ENCODE measurements at places on chromosomes 6 and 20.

GRCh38 chr6:14068133-14068532 lies 49.4 kb upstream of the CD83 start:
- DNase-seq: no peak

DNA sequence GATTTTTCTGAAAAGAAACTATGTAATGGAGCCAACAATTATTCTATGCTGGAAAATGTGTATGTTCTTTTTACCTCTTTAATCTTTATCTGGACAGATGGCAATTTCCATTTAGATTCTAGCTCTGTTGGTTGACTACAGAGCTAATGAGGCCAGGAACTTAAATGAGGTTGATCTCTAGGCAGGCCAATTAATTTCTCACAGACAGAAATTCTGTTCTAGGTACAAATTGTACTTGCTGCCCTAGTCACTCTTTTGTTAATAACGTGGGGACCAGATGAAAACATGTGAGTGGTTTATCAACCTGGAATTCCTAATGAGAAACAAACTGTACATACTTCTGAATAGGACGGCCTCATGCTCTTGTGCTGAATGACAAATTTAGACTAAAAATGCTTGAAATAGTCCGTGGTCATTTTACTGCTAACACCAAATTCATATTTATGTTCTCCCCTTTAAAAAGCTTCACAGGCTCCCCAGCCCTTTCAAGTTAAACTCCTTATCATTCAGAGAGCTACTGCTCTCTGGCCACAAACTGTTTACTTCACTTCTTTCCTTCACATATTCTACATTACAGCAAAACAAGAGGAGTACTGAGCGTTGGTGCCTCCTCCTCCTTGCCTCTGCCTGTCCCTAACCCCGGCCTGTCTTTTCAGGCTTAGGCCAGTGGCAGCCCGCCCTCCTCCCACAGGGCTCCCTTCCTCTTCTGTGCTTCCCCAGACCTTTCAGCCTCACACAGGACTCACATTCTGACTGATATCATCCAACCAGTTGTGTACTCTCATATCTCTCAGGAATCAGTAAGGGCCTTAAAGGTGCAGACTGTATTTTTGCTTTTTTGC lies 41.4 kb downstream of the DTNBP1 start:
- peak; percentile 25 for DNase-seq

GRCh38 chr6:52138284-52138683 lies 47.9 kb upstream of the IL17A start:
- DNase-seq: no peak

GRCh38 chr6:97305414-97306066 lies 22.5 kb upstream of the MMS22L start:
- DNase-seq: no peak

GRCh38 chr6:89122625-89123024 lies 4.8 kb upstream of the SRSF12 start:
- DNase-seq: no peak

- DNase-seq: no peak
These were observed 928.9 kb upstream of the CITED2 start for GRCh38 chr6:140303218-140303949.

GRCh38 chr20:25364180-25364788 lies 26.4 kb downstream of the ABHD12 start:
- no peak for DNase-seq

DNA sequence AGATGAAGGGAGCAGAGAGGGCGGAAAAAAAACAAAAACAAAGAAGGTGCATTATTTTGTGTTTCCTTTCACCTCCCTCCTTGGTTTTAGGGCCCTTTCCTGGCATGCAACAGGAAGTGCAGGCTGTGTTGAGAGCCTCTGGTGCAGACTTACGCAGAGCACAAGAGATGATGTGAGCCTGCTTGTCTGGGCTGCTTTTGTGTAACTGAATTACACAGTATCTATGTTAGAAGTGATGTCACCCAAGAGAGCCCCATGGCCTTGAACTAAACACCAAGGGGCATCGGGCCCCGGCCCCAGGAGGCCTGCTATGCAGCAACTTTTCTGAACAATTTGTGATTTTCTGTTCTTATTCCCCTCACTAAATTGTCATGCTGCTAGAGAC lies 25.5 kb downstream of the GNAS start:
- DNase-seq: no peak

GRCh38 chr20:63698739-63699465 lies 2.5 kb downstream of the TNFRSF6B start:
- DNase-seq: no peak

- no peak for DNase-seq
These were observed 199.1 kb upstream of the JARID2 start for GRCh38 chr6:15046751-15047150.

DNA sequence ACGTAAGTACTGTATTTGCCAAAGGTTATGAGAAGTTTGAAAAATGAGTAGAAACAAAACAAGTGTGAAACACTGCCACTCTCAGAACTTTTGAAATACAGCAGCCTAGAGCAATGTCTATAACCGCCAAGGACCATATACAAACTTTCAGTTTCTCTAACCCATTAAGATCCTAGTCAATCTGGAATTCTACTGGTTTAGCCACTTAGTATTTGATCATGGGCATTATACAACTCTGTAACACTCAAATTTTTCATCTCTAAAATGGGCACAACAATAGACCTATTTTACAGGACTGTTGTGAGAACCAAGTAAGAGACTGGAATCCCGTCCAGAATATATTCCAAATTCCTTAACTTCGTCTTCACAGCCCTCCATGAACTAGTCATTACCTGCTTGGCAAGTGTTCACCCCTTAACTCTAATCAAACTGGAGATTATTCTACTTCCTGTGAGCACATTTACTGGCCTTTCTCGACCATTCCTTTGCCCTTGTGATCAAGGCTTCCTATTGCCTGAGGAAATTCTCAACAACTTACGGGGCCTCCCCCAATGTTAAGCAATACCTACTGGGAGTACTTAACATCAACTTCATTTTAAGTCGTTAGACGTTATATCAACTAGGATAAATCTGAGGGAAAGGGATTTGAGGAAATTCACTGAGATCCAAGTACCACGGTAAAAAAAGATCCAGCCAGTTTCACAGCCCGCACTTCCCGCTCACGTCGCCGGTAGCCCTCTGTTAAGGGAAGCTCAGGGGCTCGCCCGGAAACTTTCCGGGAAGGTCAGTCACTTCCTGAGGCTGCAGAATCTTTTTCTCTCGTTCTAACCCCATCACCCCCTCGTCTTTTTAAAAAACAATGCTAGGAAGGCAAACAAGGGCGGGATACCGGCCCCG lies 1.1 kb downstream of the EIF2S2 start:
- DNase-seq: no peak

- no peak for DNase-seq
These were observed 69.9 kb upstream of the SOX4 start for GRCh38 chr6:21523652-21524051.

GRCh38 chr20:42118409-42119125 lies 500.4 kb upstream of the CHD6 start:
- no peak for DNase-seq

DNA sequence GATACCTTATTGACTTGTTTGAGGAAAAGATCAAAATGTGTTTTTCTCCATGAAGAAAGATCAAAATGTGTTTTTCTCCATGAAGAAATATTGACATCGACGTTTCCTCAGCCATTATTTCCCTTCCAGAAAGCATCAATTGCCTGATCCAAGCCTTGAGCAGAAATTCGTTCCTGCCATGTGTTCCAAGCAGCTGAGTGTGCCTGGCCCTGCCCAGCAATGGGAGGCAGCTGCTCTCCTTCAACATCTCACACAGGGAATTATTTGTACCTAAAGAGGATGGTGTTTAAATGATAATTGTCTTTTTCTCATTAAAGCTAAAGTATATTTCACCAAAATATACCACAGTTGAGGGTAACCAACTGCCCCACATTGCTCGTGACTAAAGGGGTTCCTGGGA lies 7.8 kb upstream of the DUSP22 start:
- DNase-seq: no peak

- DNase-seq: no peak
These were observed 29.0 kb downstream of the RNASET2 start for GRCh38 chr6:166927240-166927934.

GRCh38 chr20:8216375-8217200 lies 84.5 kb downstream of the PLCB1 start:
- DNase-seq: no peak

DNA sequence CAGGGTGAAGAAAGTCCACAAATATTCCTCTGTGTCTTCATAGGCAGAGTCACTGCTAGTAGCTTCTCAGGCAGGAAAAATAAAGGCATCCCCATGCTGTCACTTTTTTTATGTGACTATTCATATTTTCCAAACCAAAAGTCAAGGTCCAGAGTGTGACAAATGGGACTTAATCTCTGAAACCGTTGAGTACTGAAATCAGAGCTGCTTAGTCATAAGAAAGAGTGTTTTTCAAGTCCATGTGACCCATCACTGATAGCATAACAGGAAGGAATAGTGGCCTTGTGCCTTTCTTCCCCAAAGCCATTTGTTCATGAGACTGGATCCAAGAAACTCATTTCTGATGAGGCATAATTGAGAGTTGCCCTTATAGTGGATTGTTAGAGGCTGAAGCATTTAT lies 210.3 kb upstream of the TSHZ2 start:
- no peak for DNase-seq

- no peak for DNase-seq
These were observed 167.5 kb downstream of the ZFAND3 start for GRCh38 chr6:37987018-37987417.

DNA sequence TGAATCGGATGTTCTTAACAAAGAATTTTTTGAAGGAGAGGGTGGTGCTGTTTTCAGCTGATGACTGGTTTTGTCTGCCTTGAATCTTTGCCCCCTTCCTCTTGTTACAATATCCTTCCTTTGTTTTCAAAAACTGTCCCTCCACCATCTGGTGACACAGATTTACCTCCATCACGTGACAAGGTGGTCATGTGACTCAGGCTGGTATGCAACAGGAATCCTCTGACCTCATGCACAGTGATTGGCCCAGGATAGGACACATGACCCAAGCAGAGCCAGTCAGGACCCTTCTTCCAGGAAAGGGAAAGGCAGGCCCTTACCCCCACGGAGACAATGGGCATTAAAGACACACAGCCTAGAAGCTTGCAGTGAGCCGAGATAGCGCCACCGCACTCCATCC lies 84.7 kb upstream of the MC3R start:
- DNase-seq: no peak

DNA sequence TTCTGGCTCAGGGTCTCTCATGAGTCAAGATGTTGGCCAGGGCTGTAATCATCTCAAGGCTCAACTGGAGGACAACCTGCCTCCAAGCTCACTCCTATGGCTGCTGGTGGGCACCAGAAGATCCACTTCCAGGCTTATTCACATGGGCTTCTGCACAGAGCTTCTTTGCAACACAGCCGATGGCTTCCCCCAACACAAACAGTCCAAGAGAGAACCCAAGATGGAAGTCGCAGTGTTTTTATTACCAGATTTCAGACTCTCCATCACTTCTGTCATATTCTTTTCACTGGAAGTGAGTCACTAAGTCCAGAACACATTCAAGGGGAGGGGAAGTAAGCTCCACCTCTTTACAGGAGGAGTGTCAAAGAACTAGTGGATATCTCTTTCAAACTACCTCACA lies 75.5 kb downstream of the CD164 start:
- DNase-seq: no peak

DNA sequence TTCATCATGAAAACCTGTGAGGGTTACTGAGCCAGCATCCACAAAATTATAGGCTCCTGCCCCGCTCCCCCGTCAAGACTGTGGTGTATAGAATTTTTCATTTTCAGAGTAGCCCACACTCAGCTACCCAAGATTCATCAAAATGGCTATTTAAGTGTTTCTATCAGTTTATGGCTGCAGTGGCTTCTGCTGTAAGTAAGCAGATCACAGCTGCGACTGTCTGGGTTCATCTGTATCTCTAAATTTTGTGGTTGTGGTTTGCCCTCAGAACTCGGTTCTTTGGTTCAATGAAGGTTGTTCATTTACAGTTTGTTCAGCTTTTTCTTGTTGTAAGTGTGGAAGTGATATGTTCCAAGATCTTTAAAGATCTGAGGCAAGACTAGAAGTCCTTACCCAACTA lies 284.2 kb downstream of the DOK5 start:
- no peak for DNase-seq

- DNase-seq: no peak
These were observed 85.3 kb downstream of the ALDH8A1 start for GRCh38 chr6:134864558-134864957.

GRCh38 chr6:17820055-17820454 lies 113.3 kb upstream of the NUP153 start:
- no peak for DNase-seq

DNA sequence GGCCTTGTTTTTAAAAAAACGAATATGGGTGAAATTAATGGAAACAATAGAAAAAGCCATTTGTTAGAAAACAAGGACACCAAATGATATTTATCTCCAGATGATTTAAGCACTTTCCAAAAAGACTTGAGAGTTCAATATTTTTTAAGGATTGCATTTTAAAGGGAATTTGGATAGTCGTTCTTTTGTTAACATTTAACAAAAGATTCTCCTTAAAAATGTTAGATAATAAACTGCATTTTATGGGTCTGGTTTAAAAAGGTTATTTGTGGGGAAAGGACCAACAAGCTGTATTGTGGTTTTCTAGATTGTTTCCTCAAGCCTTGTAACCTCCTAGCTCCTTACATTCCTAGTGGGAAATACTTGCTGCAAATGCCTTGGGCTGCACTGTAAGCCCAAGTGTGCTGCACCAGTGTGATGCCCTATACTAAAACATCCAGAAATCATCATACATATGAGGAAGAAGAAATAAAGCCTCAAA lies 1.5 kb upstream of the PHIP start:
- DNase-seq: no peak

DNA sequence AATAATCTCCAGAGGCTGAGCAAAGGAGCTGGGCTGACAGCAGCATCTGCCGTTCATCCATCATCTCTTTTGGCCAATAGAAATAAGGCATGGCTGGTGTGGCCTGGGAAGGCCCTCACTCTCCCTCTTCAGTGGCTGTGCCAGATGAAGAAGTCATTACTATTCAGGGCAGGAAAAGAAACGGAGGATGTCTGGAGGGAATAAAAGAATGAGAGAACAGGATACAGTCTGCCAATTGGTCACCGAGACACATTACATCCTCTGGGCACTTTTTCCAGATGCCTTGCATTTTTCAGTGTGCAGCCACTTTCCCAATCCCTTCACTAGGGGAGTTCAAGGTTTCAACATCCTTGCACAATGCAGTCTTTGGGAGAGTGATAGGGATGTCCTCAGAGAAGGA lies 32.2 kb upstream of the VGLL2 start:
- no peak for DNase-seq

All from GM12864 (cell line).